ENCODE measurements at places on chromosomes 13 and 19.

DNA sequence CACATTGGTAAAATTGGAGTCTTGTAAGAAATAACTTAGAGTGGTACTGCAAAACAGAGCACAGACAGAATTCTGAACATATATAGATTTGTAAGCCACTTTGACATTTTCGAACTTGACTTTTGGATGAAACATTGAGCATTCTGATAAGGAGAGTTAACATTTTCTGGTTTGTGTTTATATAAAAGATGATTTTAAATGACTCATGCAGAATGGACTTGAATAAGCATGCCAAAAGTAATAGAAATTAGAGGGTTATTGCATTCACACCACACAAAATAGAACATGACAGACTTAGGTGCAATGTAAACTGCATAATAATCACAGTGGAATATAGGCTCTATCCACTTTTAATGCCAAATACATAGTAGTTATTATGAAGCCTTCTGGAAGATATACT, 507.0 kb downstream of the DACH1 start:
- DNase-seq: no peak
- H3K4me3 ChIP-seq: no peak overlapping the region
- H3K36me3 ChIP-seq: no peaks in the 10 kb centered on the region
- no peak overlapping the region for H3K27ac ChIP-seq

GRCh38 chr13:114004420-114005205, 30.7 kb upstream of the C13orf46 start:
- no peak overlapping the region for H3K27ac ChIP-seq
- no peaks in the 10 kb centered on the region for H3K4me1 ChIP-seq
- H3K4me3 ChIP-seq: no peak overlapping the region

DNA sequence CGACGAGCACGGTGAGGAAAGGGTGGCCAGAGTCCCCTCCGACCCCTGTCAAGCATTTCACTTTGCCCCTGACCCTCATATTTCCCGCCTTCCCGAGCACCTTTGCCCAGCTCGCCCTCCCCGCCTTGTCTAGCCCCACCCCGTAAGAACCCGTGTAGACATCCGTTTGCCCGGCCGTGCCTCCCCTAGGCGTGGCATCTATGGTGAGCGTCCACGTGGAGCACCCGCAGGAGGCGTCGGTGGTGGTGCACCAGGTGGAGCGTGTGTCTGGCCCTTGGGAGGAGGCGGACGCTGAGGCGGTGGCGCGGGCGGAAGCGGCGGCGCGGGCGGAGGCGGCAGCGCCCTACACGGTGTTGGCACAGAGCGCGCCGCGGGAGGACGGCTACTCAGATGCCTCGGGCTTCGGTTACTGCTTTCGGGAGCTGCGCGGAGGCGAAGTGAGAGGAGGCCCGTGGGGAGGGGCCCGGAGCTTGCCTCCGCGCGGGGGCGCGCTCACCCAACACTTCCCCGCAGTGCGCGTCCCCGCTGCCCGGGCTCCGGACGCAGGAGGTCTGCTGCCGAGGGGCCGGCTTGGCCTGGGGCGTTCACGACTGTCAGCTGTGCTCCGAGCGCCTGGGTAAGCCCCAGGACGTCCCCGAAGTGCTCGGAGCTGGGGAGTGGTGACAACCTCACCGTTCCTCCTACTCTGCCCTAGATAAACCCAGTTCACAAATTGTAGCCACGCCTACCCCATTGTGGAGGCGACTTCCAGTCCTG, 4.2 kb downstream of the LTBP4 start:
- DNase-seq: peak; percentile 75
- H3K27ac ChIP-seq: peak overlapping the region; percentile 67

- H3K27me3 ChIP-seq: no peaks in the 10 kb centered on the region
- no peak overlapping the region for H3K27ac ChIP-seq
- DNase-seq: no peak
- peaks cover 4% of the 10 kb centered on the region for H3K4me1 ChIP-seq
These were observed 15.1 kb upstream of the POSTN start for GRCh38 chr13:37613638-37614037.

DNA sequence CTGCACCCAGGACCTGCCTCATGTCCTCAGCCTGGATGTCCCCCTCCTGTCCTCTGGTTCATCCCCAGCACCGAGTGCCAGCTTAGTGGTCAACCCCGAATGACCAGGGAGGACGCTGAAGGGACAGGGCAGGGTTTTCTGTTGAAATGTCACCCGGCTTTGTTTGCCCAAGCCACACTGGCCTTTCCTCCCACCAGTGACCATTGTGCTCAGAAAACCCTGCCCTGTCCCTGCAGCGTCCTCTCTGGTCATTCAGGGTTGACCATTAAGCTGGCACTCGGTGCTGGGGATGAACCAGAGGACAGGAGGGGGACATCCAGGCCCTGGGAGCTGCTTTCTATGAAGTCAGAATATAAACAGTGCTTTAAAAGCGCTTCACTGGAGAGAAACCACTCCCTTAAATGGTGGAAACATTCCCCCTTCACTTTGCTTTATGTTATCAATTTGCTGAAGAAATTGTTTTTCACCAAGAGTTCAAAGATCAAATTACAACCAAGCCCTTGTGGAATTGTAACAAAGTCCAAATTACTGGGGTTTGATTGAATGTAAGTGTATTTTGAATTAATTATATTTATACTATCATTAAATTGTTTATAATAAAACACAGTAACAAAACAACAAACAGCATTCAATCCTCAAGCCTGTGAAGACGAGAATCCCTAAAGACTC, 21.4 kb downstream of the CARS2 start:
- no peak overlapping the region for H3K4me3 ChIP-seq
- H3K27me3 ChIP-seq: no peaks in the 10 kb centered on the region
- peak; percentile 12 for DNase-seq

DNA sequence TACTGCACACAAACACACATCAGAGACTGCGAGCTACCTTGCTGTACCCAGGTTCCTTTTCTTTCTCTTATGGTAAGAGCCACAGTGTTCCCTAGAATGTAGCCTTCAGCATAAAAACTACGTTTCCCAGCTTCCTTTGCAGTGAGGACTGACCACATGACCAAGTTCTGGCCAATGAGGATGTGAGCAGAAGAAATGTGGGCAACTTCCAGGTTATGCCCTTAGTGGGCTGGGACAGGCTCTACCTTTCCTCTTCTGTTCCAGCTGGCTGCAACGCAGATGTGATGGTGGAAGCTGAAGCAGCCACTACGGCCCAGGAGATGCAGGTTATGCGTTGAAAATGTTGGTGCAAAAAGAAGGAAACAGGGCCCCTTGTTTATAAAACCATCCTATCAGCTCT, 27.5 kb downstream of the VRK3 start:
- DNase-seq: no peak
- no peak overlapping the region for H3K4me3 ChIP-seq
- H3K36me3 ChIP-seq: no peaks in the 10 kb centered on the region
- no peak overlapping the region for H3K27ac ChIP-seq
- no peaks in the 10 kb centered on the region for H3K4me1 ChIP-seq
- no peaks in the 10 kb centered on the region for H3K27me3 ChIP-seq

GRCh38 chr13:20401931-20402856, 123.5 kb downstream of the CRYL1 start:
- no peaks in the 10 kb centered on the region for H3K27me3 ChIP-seq
- no peaks in the 10 kb centered on the region for H3K4me1 ChIP-seq
- H3K36me3 ChIP-seq: no peaks in the 10 kb centered on the region
- no peak overlapping the region for H3K4me3 ChIP-seq
- no peak for DNase-seq
- no peak overlapping the region for H3K27ac ChIP-seq

DNA sequence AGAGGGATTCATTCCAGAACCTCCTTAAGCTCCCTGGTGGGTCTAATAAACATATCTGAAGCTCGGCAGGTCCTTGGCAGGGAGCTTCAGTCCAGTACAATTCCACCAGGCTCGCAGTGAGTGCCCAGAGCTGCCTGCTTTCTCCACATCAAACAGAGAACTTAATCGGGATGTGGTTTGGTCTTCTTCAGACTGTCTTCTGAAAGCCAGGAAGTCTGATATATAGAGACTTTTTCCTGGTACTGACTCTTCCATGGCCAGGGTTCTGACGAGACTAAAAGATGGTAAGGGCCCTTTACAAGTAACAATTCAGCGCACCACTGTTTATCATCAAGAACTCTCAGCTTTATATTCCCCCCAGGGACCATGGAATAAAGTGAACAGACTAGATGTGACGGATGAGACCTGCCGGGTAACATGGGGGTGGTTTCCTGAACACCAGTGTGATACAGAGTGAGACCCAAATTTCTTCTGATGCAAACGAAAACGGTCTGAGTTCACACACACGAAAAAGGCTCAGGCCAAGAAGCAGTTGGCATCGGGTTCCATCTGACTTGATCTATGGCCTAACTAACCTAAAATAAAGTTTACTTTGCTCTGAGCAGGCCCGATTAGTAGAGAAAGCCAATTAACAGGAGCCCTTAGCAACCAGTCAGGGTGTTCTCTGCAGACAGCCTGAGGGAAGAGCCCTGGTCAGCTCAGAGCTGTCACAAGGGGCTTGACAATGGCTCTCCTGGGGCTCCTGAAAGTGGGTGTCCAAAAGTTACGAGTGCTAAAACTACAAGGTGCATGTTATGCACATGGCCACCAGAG, 29.0 kb downstream of the RANBP3 start:
- no peaks in the 10 kb centered on the region for H3K27me3 ChIP-seq
- H3K27ac ChIP-seq: peak overlapping the region; percentile 78
- H3K4me1 ChIP-seq: peaks cover 10% of the 10 kb centered on the region
- DNase-seq: no peak
- H3K4me3 ChIP-seq: no peak overlapping the region

- H3K4me1 ChIP-seq: no peaks in the 10 kb centered on the region
- DNase-seq: no peak
- H3K36me3 ChIP-seq: no peaks in the 10 kb centered on the region
- no peak overlapping the region for H3K27ac ChIP-seq
These were observed 533.8 kb downstream of the OLFM4 start for GRCh38 chr13:53562419-53562818.

GRCh38 chr19:9128171-9128570, 1.4 kb upstream of the OR7G3 start:
- no peaks in the 10 kb centered on the region for H3K4me1 ChIP-seq
- no peak for DNase-seq
- H3K27ac ChIP-seq: no peak overlapping the region
- no peaks in the 10 kb centered on the region for H3K36me3 ChIP-seq
- no peaks in the 10 kb centered on the region for H3K27me3 ChIP-seq

GRCh38 chr19:55460670-55461258, 678 bp downstream of the ISOC2 start:
- peak; percentile 87 for DNase-seq
- no peaks in the 10 kb centered on the region for H3K27me3 ChIP-seq
- H3K27ac ChIP-seq: peak overlapping the region; percentile 80
- no peaks in the 10 kb centered on the region for H3K4me1 ChIP-seq
- peak overlapping the region; percentile 86 for H3K4me3 ChIP-seq
- H3K36me3 ChIP-seq: no peaks in the 10 kb centered on the region

GRCh38 chr13:96052656-96053002, 572 bp downstream of the UGGT2 start:
- no peaks in the 10 kb centered on the region for H3K27me3 ChIP-seq
- no peak for DNase-seq
- peak overlapping the region; percentile 87 for H3K27ac ChIP-seq
- H3K4me3 ChIP-seq: peak overlapping the region; percentile 85
- no peaks in the 10 kb centered on the region for H3K4me1 ChIP-seq

DNA sequence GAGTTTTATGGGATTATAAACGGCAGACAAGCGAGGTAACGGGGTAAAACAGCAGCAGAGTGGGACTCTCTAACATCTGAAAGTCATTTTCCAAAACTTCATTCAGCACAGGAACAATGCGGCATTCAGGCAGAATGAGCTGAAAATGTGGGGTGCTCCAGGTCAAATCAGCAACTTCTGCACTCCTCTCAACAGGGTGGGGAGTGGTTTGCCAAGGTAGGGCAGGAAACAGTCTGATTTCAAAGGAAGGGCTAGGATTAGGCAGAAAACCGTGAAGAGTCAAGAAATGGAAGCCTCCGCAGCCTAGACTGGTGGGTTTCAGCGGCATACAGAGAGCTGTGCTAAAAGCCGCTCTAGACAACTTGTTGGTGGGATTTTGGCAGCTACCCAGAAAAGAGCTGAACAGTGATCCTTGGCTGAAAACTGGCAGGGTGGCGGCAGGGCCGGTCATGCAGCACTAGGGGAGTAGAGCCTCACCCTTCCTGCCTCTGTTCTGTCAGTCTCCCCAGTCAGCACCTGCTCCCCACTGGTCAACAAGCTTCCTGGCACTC, 154.2 kb upstream of the KLF12 start:
- DNase-seq: peak; percentile 25
- no peak overlapping the region for H3K4me3 ChIP-seq
- no peaks in the 10 kb centered on the region for H3K27me3 ChIP-seq
- H3K4me1 ChIP-seq: no peaks in the 10 kb centered on the region

DNA sequence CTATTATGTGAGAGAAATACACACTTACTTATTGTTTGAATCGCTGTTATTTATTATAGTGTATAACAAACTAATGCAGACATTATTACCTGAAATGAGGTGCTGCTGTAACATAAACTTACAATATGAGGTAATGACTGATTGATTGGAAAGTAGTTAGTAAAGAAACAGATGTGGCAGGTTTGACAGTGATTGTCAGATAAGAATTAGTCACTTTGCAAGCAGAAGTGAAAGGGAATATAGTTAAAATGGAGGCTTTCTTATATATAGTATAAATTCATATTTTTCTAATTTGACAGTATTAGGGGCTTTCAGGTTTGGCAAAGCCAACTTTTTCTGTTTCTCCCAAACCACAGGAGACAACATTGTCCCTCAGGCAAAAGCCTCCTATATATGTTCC, 20.6 kb downstream of the MIR17HG start:
- no peak for DNase-seq
- no peaks in the 10 kb centered on the region for H3K36me3 ChIP-seq
- no peaks in the 10 kb centered on the region for H3K27me3 ChIP-seq
- no peak overlapping the region for H3K4me3 ChIP-seq

GRCh38 chr13:46348961-46349360, 38.1 kb downstream of the RUBCNL start:
- H3K4me1 ChIP-seq: no peaks in the 10 kb centered on the region
- no peaks in the 10 kb centered on the region for H3K27me3 ChIP-seq
- no peaks in the 10 kb centered on the region for H3K36me3 ChIP-seq
- H3K27ac ChIP-seq: no peak overlapping the region
- no peak for DNase-seq

- H3K27me3 ChIP-seq: no peaks in the 10 kb centered on the region
- H3K36me3 ChIP-seq: no peaks in the 10 kb centered on the region
- no peak overlapping the region for H3K27ac ChIP-seq
- no peak overlapping the region for H3K4me3 ChIP-seq
These were observed 7.1 kb downstream of the COMMD6 start for GRCh38 chr13:75530549-75530961.

- no peak for DNase-seq
- H3K4me3 ChIP-seq: no peak overlapping the region
- peak overlapping the region; percentile 36 for H3K27ac ChIP-seq
- no peaks in the 10 kb centered on the region for H3K36me3 ChIP-seq
These were observed 3.5 kb downstream of the SSBP4 start for GRCh38 chr19:18422530-18423191.

- no peaks in the 10 kb centered on the region for H3K36me3 ChIP-seq
- H3K27ac ChIP-seq: no peak overlapping the region
- H3K27me3 ChIP-seq: no peaks in the 10 kb centered on the region
- no peak for DNase-seq
- H3K4me1 ChIP-seq: no peaks in the 10 kb centered on the region
These were observed 836.9 kb upstream of the PCDH9 start for GRCh38 chr13:68066879-68067513.

- DNase-seq: no peak
- H3K4me1 ChIP-seq: no peaks in the 10 kb centered on the region
- H3K4me3 ChIP-seq: no peak overlapping the region
- H3K27me3 ChIP-seq: no peaks in the 10 kb centered on the region
These were observed 13.1 kb upstream of the PDE4C start for GRCh38 chr19:18239303-18239702.

Data from uterus (tissue), 4 donors.